ENCODE measurements at places on chromosomes 7 and 10.

DNA sequence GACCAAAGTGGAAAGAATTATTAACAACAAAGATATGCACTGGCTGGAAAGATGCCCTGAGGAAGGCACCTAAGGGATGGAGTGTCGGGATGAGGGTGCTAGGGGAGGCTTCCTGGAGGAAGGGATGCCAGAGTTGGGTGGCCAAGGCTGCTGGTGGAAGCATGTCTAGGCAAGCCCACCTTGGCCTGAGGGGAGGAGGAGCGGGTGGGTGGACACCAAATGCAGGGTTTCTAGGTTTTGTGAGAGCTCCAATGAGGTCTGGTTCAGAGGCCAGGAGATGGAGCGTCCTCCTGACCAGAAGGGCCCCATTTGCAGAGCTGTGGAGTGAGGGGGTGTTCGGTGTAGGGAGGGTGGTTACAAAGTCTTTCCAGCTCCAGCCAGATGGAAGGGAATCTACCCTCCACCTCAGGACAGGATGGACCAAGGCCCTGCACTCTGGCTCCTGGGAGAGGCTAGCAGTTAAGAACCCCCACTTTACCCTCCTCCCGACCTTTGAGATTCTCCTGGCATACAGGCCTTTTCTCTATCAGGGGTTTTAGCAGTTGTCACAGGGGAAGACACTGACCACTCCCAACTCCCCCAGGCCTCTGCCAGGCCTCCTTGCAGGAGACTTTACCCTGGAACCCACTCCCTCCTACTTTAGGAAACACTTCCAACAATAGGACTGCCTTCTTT lies 3.0 kb upstream of the DDIT4 start:
- no peak for DNase-seq

DNA sequence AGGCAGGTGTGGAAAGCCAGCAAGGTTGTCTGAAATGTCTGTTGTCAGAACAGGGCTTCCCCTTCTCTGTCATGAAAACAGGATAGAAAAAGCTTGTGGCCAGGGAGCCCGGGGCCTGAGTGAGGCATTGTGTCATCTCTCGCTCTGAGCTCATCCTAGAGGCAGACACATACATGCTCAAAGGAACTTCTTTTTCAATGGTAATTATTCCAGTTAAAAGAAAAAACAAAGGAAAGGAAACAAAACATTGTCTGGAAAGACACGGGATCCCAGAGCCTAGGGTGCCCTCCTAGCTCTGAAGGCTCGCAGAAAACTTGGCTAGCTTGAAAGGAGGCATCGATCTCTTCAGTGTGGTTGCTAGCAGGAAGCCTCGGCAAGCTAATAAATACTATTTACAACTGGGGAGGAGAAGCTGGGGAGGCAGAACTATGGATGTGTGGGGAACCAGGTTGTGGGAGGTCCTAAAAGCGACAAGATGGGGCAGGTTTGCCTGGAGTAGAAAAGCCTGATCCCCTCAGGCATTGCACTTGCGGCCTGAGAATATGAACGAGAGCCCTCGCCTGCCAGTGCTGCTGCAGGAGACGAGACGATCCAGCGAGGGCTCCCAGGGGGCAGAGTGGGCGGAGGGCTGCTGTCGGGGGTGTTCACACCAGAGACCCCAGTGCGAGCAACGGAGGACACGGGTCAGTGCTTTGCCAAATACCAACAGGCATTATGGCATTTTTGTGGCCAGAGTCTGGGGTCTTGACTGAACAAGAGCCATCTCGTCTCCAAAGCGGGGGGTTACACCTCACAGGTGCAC lies 32.8 kb upstream of the DGKI start:
- DNase-seq: no peak

DNA sequence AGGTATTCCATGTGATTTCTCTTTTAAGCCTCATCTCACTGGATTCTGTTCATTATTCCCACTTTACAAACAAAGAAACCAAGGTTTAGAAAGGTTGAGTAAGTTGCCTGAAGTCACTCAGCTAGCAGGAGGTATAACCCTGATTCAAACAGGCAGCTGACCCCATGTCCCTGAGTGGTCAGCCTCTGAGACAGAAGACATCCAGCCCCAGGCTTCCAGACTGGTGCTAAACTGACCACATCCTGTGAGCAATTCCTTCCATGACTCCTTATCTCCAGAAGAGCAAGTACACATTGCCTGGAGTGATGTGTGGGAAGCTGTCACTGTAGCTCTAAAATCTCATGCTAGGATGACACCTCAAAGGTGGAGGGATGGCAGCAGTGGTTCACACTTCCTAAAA lies 3.7 kb downstream of the PLPP4 start:
- peak; percentile 22 for DNase-seq

GRCh38 chr10:7411671-7412128 lies 866 bp upstream of the SFMBT2 start:
- DNase-seq: no peak

GRCh38 chr7:55052741-55053427 lies 34.1 kb downstream of the EGFR start:
- no peak for DNase-seq

- no peak for DNase-seq
These were observed 667.6 kb upstream of the ANKRD30A start for GRCh38 chr10:36457751-36458150.

DNA sequence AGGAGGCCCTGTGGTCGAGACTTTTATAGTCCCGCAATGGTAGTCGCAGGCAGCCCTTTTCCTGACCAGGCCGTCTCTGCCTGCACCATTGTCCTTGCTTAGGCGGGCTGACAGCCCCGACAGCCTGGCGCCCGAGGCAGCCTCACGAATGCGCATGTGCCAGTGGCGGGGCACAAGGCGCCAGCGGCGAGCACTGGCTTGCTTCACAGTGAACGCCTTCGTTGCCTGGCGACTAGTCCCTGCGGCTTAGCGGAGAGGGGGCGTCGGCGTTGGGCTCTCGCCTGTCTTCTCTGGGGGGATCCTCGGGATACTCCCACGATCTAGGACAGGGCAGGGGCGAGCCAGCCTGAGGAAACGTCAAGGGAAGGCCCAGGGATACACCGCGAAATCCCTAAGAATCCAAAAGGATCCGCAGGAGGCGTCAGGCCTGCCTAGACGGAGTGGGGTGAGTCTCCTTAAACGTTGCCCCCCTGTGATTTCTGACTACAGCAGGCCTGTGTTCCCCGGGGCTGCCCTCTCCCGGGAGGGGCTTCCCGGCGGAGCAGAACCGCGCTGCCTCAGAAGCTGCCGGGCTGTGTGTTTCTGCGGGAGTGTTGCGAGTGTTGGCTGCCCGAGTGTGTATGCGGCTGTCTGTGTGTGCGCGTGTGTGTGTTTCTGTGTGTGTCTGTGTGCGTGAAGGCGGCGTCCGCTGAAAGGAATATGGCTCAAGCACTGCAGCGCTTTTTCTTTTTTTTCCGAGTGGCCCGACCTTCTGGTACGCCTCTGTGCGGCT lies 20.5 kb upstream of the ZNF273 start:
- DNase-seq: no peak

DNA sequence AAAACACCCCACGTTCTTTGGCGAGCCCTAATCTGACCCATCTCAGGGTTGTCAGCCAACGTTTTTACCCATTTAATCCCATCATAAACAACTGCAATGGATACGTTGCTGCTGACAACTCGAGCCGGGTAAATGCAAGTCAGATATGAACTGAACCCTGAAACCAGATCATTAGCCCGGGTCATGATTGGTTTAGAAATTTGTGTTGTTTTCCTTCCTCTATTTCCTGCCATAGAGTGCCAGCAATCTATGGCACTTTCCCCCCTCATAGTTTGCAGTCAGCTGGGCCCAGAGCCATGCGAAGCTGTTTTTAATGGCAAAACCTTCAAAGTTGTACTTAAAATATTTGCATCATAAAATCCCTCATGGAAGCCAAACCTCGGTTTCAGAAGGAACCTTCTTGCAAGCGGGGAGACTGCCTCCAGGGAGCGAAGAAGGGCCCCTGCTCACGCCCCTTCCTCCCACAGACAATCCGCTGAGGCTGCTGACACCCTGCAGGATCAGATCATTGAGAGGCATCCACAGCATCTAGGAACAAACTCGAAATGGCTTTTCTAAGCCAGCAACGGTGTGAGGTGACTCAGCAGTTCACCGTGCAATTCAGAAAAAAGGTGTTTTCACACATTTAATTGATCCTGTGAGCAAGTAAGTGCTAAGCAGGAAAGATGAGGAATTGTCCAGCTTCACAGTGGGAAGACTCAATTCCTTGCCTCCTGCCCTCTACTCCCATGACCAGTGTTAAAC lies 710.1 kb downstream of the PARD3 start:
- DNase-seq: no peak

DNA sequence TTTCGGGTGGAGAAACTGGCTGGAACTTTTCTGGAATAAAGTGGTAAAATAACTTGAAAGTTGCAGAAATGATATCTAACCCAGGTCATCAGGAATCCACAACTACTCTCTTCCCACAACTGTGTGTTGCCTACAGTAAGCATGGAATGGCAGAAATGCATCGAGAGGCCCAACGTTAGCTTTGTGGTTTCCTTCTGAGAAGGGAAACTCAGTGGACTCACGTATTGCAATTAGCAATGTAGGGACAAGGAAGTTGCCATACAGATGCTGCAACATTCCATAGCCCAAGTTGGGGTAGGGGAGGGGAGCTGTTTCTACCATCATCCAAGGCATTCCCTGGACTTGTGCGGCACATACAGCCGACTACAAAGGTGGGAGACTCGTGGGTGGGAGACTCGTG lies 1.9 kb downstream of the PON1 start:
- DNase-seq: no peak

GRCh38 chr7:90320418-90320800 lies 695 bp downstream of the FAM237B start:
- no peak for DNase-seq

GRCh38 chr10:74786126-74786525 lies 40.3 kb upstream of the KAT6B start:
- no peak for DNase-seq

- DNase-seq: no peak
These were observed 194.4 kb downstream of the TNS3 start for GRCh38 chr7:47387506-47387905.

DNA sequence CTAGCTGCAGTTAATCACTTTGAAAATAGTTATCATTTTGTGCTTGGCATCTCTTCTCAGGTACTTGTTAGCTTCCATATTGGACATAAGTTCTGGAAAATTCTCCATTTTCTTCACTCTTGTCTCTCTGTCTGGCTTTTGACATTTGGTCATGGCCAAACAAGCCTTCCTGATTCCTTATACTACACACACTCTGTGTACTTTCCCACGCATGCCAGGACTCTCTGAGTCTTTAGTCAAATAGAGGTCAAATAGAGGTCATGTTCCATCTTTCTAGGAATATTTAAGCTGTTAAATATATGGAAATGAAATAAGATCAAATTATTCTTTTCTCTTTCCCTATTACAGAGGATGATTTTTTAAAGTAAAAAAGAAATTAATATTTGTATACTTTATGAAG lies 235.5 kb upstream of the PLXDC2 start:
- no peak for DNase-seq

- no peak for DNase-seq
These were observed 382.4 kb downstream of the BBS9 start for GRCh38 chr7:33511778-33512177.

DNA sequence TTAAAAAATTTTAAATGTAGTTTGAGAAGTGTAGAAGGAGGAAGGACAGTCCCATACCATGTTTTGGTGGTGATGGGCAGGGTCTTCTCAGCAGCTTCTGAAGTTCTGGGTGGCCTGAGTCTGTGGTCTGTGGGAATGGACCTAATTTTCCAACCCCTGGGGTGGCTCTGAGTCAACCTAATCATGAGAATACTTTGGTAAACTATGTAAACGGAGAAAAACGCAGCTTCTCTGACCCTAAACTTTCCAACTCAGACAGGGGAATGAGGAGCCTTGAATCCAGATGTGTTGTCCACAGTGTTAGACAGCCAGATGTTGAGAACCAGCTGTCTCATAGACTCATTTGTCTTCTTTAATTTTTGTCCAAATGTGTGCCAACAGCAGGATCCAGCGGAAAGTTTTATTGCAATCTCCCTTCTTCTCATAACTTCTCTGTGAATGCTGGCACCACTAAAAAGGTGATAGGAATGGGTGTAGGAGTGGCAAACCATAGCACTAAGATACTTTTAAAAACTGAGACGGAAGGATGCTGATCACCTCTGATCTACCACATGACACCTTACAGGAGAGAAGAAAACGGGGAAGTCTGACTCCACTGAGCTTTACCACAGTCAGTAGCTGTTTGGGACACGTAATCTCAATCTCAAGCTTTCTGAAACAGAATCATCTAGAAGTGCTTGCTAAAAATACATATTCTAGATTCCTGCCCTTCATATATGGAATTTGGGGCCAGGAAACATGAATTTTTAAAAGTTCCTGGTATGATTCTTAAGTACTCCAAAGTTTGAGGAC lies 90.5 kb upstream of the PHYHIPL start:
- no peak for DNase-seq

- peak; percentile 47 for DNase-seq
These were observed 569 bp downstream of the ZNF316 start for GRCh38 chr7:6637544-6638229.

DNA sequence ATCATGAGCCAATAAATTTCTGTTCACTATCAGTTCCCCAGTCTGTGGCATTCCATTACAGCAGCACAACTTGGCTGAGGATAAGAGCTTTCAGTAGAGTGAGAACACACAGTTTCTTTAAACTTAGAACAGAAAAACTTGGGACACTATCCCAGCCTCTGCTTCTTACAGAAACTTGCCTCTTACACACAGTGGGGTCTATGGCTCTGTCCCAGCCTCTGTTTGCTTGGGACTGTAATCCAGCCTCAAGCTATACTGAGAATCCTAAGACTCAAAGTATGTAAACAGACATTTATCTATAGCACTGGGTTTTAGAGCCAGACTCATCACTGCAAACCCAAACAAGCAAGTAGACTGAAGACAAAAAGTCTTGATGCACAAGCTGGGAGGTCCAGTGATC lies 355.8 kb upstream of the VSTM2A start:
- DNase-seq: no peak

- no peak for DNase-seq
These were observed 822.1 kb upstream of the SORCS1 start for GRCh38 chr10:107986571-107986970.

GRCh38 chr7:121563177-121563576 lies 167.1 kb upstream of the FAM3C start:
- no peak for DNase-seq

DNA sequence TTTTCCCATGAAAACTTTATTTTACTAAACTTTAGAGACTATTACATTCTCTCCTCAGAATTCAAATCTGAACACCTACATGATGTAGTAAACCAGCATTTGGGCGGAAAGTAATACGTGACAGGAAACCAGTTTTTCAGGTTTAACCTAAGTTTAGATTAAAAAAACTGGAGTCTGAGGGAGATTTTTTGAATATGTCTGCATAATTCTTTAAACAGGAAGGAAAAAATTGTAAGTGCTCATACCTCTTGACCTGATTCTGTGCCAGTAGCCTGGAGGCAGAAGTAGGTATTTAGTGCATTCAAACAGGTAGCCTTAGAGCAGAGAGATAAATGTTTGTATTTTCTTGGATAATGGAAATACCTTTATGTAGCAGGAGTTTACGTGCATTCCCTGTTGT lies 224.3 kb downstream of the MDFIC start:
- no peak for DNase-seq
